NCI-H1436 treated with DMSO at 0.1 percent for 48 hours (cell line): ENCODE measurements at places on chromosomes 16 and 17.

DNA sequence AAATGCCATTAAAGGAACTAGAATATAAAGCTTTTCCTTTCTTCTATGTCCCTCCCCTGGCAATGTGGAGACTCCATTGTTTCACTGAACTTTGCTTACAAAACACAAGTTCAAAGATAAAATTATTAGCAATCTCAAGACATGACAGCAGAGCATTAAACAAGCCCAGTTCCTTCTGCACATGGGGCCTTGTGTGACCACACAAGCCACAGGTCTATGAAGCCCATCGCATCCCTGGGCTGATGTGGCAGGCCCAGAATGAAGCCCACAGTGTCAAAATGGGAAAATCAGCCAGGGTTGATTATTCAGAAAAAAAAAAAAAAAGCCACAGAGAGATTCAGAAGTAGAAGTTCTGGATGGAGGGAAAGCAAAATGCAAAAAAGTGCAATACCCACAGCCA, 12.9 kb upstream of the SLC39A11 start:
- no peak for DNase-seq

DNA sequence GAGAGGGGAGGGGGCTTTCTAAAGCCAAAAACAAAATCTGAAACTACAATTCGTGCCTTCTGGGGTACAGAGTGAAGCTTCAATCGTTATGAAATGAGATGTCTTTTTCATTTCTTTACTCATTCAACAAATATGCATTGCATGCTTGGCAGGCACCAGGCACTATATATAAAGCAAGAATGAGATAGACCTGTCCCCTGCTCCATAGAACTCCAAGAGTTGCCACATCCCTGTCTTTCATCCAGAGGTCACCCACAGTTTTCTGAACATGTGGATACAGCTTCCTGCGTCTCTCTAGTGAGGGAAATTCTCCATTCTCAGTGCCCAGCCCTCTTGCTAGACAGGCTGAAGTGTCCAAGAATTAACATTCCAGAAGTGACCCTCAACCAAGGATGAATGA, 343.2 kb upstream of the MAF start:
- no peak for DNase-seq

DNA sequence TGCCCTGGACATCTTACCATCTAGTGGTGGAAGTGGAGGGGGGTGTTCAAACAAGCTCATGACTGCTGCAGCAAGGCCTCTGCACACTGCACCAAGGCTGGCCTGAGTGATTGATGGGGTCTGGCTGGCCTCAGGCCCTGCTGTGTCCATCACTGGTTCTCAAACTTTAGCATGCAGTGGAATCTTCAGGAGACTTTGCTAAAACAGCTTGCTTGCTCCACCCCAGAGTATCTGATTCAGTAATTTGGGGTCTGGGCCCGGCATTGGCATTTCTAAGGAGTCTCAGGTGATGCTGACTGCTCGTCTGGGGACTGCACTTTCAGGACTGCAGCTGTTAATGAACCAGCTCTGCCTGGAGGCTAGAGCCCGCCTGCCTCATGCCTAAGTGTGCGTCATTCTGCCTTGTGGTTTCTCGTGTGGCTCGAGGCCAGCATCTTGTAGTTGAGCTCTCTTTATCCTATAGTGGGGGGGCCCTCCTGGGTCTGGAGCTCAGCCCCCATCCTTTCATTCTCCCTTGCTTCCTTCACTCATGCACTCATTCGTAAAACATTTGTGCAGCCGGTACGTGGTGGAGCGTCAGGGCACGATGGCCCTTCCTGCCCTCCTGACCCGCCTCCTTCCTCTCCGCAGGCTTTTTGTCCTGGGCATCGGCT, 4.1 kb downstream of the MGAT5B start:
- no peak for DNase-seq

GRCh38 chr16:69745959-69746358, 8.8 kb downstream of the NOB1 start:
- no peak for DNase-seq

DNA sequence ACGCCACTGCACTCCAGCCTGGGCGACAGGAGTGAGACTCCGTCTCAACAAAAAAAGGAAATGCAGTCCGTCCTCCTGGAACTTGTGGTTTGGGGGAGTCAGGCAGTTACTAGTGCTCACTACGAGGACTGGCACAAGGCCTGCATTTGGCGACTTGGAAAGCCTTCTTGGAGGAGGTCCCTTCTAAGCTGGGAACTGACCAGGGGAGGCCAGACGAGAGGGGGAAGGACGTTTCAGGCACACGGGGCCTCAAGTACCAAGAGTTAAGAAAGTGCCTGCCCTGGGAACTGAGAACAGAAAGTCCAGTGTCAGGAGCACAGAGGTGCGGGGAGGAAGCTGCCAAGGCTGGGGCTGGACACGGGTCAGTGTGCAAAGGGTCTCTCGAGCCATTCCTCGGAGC, 89.9 kb downstream of the ABR start:
- no peak for DNase-seq

GRCh38 chr17:34672176-34672785, 92.9 kb downstream of the TMEM132E start:
- DNase-seq = no peak

DNA sequence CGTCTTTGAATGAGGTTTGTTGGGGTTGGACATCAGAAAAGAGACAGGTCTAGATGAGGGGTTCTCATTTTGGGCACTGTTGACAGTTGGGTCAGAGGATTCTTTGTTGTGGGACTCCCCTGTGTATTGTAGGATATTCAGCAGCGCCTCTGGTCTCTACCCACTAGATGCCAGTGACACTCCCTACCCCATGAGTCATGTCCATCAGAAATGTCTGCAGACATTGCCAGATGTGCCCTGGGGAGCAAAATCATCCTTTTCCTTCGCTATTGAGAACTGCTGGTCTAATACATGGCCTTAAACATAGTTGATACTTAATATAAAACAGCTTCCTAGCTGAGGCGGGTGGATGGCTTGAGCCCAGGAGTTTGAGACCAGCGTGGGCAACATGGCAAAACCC, 3.1 kb downstream of the ABAT start:
- DNase-seq = no peak

DNA sequence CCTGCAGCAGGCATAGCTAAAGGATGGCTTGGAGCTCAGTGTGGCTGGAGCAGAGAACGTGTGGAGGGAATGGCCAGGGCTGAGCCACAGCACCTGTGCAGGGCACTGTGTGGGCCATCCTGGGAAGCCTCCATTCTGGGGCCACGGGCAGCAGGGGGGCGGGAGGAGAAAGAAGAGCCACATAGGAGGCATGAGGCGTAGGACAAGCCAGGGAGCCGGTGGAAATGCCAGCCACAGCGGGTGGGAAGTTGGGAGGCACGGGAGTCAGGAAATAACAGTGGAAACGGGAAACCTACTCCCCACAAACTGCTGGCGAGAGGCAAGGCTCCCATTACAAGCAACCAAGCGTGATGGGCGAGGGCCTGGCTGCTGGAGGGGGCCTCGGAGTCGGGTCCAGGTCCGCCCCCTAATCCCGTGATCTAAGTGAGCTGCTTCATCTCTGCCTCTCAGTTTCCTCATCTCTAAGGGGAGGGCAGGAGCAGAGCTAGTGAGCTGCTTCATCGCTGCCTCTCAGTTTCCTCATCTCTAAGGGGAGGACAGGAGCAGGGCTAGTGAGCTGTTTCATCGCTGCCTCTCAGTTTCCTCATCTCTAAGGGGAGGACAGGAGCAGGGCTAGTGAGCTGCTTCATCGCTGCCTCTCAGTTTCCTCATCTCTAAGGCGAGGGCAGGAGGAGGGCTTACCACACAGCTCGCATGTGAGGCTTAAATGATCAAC, 104.9 kb downstream of the ADCY9 start:
- DNase-seq = no peak
